ENCODE measurements at places on chromosomes 2 and 18.
A peak's percentile ranks its signal among the peaks of the same experiment; 100 is the strongest.

DNA sequence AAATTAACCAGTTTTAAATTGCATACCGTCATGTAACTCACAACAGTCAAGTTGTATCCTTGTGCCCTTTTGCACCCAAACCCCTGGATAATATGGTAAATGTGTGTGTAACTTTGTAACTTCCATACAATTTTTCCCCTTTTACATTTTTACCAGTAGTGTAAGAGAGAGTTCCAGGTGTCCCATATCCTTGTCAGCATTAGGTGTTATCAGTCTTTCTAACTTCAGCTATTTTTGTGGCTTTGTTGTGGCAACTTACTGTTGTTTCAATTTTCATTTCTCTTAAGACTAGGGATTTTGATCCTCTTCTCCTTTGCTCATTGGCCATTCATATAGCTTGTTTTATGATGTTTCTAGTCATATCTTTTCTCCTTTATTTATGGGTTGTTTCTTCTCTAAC is 94.6 kb downstream of the LCLAT1 start:
- DNase-seq: no peak

DNA sequence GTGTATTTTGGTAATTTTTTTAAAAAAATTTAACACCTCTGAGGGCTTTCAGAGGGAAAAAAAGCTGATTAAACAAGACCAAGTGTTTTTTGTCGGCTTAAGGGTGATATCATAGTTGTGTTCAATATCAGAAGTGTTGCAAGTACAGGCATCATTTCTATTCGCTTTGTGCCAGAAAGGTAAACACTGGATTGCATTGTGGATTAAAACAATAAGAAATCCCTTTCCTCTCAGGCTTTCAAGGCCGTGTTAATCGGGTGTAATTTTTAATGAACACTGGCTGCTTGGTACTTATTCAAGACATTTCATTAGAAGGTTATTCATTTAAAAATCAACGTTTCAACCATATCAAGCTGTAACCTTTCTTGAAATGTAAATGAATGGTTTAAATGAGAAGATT is 18.3 kb downstream of the FIGN start:
- no peak for DNase-seq

- peak; percentile 56 for DNase-seq
These were observed 34.0 kb downstream of the HAT1 start for GRCh38 chr2:171956135-171956825.

DNA sequence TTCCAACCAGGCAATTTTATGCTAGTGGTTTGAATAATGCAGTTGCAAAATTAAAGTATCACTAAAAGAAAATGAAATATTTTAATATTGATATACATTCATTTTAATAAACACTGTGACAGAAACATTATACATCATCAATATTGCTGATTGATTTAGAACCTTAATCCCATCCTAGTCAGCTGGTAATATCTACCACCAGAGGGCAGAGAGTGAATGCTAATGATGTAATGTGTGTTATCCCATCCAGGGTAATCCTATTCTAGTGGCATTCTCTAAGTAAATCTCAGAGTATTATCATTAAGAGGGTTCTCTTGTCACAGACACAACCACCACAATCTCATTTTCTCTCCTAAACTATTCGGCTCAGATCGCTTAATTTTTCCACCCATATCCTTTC is 477.4 kb downstream of the CPS1 start:
- DNase-seq: no peak

GRCh38 chr18:10367836-10368235 is 86.6 kb upstream of the APCDD1 start:
- DNase-seq: peak; percentile 64

DNA sequence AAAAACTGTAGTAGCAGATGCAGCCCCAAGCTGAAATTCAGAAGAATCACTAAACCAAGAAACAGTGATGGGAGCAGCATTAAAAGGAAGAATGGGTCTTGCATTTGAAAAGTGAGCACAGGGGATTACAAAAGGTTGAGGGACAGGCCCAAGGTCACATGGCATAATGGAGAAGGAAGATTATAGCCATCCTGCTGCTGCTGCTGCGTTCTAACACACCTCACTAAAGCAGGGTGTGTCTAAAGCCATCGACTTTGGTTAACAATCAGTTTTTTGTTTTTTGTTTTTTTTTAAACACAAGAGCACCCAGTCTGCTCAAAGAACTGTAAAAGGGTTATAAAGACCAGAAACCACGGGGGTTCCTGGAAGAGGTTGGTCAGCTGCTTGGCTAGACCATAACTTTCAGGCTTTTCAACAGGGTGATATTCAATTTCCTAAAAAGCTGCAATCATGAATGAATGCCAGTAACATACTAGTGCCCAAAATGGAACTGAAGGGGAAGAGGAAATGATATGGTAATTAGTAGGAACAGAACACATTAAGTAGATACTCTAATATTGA is 102.6 kb downstream of the MYO5B start:
- no peak for DNase-seq

GRCh38 chr2:165192729-165193128 is 11.1 kb downstream of the SCN3A start:
- DNase-seq: no peak

DNA sequence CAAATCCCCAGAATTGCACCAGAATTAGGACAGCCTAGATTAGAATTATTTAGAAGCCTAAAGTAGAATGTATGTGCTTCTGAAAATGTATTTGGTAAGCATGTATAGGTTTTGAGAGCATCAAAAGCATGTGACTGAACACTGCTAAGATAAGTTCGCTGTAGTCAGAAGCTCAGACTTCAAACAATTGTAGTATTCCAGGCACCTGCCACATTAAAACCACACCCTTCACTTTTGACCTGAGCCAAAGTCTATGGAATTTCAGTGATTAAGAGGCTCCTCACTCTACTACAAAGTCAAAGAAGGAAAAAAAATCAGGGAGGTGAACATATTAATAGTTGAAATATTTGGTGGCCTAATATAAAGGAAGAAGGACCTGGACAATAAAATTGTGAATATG is 8.2 kb downstream of the KCNJ3 start:
- no peak for DNase-seq

DNA sequence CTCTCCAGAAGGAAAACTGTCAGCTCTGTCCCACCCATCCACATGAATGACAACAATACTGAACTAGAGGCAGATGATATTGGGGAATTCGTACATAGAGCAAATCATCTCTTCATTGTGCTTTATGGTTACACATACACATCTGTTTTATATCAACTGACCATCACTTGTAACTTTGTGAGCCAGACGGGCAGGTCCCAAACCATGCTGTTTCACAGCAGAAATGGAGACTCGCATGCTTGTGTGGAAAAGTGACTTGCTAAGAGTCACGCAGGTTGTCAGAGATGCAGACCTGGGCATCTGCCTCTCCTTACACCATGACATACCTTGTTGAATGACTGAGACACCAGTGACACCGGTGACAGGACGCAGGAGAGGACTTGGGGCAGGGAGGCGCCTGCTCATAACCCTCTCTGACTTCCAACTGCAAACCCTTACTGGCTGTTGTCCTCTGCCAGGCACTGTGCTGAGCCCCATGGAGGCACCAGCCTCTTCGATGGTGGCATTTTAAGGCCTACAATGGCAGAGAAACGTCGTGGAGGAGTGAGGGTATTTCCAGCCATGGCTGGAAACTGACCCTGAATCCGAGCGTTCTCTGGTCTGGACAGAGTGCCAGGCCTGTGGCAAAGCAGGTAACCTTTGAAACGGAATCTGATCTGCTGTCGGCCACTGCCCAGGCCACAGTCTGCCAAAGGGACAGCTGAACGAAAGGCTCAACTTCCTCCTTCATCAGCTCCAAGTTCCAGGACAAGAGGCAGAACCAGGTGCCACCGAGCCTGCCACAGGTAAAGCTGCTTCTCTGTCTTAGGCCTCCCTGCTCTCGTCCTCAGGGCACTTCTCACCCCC is 26.9 kb upstream of the ROCK2 start:
- no peak for DNase-seq

Data from suppressor macrophage treated with lipopolysaccharide for 1 hour (primary cell).